ENCODE measurements at places on chromosomes 6 and 20.

DNA sequence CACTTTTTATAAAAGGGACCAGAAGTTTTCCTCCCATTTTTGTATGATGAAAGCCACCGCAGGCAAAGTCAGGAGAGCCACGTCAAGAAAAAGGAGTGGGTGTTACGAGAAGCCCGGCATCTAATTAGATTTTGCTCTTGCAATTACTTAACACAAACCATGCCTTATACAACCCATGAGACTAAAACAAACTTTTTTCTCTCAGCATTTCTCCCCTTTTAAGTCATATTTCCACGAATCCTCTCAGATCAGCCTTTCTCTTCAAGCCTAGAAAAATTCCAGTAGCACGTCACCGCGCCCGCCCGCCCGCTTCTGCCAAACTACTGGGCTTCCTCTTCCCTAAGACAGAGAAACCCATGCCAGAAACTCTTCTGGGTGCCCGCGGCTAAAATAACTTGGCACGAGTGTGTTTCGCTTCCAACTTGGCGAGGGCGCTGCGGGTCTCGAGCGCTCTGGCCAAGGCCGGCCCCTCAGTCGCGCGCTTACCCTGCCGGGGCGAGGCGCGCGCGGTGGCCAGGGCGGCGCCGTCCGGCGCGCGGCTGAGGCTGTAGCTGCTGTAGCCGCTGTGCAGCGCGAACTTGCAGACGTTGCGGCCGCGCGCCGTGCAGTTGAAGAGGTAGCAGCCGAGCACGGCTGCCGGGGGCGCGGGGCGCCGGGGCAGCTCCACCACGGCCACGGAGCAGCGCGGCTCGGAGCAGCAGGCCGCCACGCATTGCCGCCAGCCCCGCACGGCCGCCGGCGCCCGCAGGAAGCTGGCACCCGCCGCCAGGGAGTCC lies 1.0 kb downstream of the LRP11 start:
- no peak for DNase-seq

DNA sequence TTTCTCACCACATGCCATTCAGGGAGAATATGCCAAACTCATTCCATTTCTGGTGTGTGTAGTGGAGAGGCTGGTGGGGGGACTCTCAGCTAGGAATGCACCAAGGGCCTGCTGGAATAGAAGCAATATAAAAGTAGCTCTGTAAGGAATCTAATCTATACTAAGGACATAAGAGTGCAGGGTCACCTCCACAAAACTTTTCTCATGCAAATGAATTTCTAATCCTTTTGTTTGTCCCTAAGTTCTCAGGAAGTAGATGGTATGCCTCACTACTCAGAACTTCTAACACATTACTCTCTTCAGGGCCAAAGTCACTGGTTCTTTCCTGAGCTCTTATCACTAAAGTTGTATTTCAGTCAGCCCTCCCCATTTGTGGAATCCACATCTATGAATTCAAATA lies 427.2 kb downstream of the C6orf118 start:
- no peak for DNase-seq

GRCh38 chr6:19852090-19852457 lies 14.9 kb downstream of the ID4 start:
- DNase-seq, result no peak

DNA sequence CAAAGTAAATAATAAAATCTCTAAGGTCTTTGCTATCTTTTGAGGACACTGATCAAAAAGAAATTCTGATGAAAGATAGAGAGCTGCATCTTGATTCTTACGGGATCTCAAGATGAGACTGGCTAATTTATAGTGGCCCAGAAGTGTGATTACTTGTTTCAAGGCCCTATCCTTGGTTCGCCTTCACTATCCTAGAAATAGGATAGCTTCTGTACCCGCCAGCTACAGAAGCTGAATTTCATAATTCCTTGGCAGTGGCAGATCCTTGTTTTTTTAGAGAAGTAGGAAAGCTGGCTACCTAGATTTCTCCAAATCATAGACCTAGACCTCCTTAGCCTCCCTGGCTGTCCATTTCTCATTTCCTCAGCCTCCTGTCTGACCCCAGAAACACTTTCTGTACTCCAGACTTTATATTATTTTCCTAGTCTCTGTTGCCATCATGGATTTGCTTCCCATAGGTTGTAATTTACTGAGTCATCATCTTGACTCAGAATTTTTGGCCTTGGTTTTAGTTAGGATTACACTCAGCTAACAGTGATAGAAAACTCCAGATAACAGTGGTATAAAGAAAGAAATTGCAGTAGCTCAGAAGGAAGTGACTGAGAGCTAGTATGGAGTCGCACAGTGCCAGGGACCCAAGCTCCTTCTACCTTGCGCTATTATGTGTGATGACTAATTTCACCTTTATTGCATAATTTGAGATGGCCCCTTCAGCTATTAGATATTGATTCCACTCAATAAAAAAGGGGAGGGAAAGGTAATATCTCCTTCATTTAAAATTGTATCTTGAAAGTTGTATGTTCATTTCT lies 27.7 kb downstream of the PHF3 start:
- no peak for DNase-seq

DNA sequence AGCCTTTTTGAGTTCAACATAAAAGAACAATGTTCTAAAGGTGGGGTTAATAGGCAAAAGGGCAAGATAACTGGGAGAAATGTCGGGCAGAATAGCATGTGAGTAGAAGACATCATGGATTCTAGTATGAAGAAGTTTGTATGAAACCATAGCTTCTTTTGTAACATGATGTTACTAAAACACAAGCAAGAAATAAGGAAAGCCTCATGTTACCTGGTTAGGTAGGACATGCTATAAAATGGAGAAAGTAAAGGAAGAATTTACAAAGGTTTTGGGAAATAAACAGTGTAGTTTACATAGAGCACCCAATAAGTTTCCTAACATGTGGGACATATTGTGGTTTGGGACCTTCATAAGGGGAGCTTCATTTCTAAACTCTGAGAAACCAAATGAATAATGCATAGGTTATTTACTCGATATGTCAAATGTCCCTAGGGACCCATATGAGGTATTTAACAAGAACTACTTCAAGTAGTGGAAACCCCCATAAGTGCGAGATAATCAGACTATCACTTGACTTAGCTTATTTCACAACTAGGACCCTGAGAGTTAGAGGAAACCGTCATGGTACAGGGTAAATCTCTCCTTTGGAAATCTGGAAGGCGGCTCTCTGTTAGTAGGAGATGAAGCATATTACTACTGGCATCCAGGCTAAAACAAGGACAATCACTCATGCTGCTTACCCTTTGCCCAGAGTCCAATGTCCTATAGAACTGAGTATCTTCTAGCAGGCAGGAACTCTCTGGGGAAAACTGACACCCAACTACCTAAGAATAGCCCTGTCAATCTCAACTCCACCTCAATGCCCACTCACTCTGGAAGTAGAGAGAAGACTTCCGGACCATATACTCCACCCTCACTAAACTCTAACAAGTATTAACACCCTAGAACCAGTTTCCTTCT lies 57.5 kb downstream of the ILRUN start:
- DNase-seq, result no peak
